Right atrium auricular region (tissue), 2 donors: ENCODE measurements at places on chromosomes 12 and 14. TPM values are rescaled to one million over a fixed set of nuclear protein-coding genes. Genes with fewer than 3 reads are reported as not detected.

The PDE3A gene
- total RNA-seq = 127 TPM

The ZFYVE21 gene
- 71.6 TPM for total RNA-seq

The CLEC4A gene
- 0.67 TPM for total RNA-seq

The MYF5 gene
- total RNA-seq = not detected

The PRH2 gene
- total RNA-seq = not detected

The IFNG-AS1 gene
- total RNA-seq = not detected

The SMCO3 gene
- 0.33 TPM for total RNA-seq

The KLHDC1 gene
- total RNA-seq = 5.5 TPM

The C12orf50 gene
- not detected for total RNA-seq

The TMEM19 gene
- 20.5 TPM for total RNA-seq

The CDKN3 gene
- total RNA-seq = 11.1 TPM

The SLC38A1 gene
- 116 TPM for total RNA-seq

The CSRP2 gene
- 6.4 TPM for total RNA-seq

The ZFHX2 gene
- total RNA-seq = 0.85 TPM

The P2RX7 gene
- total RNA-seq = 1.9 TPM

The IL26 gene
- total RNA-seq = not detected

- no peak for DNase-seq
These were observed 69.6 kb upstream of the SFSWAP start for GRCh38 chr12:131641315-131641714.

- no peak for DNase-seq
These were observed 63.2 kb downstream of the FBXL14 start for GRCh38 chr12:1531153-1531653.

- DNase-seq = no peak
These were observed 140.5 kb downstream of the FOXN3 start for GRCh38 chr14:89276424-89276975.

- DNase-seq = no peak
These were observed 28.0 kb downstream of the ERH start for GRCh38 chr14:69370061-69370460.

- DNase-seq = no peak
These were observed 6.1 kb upstream of the FGF6 start for GRCh38 chr12:4451694-4452093.

DNA sequence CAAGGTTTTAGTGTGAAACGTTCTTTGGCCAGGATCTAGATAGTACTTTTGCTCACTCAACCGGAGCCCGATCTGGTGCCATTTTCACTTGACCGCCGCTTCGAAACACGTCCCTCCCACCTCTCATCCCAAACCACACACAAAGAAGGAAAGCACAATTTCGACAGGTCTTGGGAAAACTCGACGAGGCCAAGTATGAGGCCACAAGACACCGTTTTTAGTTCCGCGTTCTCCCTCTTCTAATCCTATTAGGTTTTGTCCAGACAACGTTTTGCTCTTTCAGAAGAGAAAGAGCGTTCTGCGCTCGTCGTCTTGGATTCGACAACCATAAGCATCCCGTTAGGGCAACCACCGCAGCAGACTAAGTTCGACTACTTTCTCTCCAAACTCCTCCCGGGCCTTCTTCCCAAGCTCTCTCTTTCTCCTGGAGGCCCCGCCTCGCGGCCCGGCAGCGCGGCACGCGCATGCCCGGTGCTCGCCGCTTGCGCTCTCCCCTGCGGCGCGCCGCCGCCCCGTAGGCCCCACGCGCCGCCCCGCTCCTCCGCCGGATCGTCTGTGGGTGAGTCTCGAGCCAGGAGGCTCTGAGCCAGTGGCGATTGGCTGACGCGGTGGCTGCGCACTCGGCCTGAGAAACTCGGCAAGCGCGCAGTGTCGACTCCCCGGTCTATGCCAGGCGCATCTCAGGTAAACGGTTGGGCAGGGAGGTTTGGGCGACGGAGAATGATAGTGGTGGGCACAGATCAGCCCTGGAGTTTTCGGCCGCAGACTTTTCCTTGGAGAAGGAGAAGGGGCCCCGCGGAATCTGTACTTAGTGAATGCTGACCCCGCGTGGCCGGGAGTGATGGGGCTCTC is at the start of gene MIPOL1:
Gene MIPOL1, plus strand, starts transcription at position 517 of the 852 bp plus-strand sequence. CDS start 49,952 bp downstream, outside the sequence.
- peak; percentile 78 for DNase-seq

DNA sequence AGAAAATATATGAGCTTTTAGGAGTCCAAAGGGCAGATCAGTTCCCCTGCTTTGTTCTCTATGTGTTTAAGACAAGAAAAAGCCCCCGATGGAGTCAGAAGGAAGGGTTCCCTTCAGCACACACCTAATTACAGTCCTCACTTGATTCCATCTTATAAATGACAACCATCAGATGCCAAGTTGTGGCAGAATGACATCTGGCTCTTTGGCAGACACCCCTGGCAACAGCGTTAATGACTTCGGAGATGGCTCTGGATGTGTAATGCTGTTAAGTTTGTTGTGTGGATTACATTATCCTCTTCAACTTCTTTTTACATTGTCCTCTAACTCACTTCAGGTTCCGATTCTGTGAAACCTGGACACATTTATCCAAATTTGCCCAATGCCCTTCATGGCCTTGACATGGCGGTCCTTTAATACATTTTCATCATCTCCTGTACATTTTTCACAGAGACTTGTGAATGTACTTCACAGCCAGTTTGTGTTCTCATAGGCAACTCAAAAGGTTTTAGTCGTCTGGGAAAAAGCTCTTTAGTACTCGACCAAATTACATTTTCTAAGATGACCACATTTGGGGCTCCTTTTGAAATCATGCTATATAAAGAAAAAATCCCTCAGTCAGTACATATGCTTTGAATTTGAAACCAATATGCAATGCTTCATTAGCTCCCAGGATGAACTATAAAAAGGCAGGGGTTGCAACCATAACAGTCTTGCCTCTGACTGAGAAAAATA is 667.8 kb downstream of the NOVA1 start:
- no peak for DNase-seq

DNA sequence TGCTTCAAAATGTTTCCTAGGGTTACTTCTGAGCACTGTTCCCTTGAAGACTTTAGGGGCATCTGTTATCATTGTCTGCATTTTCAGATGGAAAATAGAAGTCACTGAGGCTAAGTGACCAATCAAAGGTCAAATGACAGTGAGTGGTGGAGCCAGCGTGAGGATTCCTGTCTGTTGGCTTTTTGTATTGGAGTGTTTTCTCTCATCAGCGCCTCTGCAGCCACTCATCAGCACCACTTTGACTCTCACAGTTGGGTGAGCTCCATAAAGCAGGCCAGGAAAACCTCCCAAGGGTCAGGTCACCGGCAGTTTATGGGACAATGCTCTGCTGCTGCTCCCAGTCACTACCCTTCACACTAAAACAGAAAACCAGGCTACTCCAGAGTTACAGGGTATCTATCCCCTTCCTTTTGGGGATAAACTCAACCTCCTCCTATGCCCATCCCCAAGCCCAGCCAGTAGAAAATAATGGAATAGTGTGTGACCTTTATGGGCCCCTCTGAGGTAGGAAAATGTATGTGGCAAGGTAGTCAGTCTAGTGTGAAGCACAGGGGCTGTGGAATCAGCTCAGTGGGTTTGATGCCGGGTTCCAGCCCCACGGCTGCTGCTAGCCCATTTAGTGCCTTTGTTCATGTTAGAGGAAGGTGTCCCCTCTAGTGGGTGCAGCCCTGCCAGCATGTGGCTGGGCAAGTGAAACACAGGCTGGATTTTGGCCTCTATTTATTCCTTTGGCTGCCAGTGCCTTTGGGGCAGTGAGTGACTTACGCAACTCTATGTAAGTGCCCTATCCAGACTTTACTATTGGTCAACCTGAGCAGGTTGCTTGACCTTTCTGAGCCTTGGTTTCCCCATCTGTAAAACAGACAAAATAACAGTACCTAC is 133.8 kb upstream of the CPM start:
- no peak for DNase-seq

DNA sequence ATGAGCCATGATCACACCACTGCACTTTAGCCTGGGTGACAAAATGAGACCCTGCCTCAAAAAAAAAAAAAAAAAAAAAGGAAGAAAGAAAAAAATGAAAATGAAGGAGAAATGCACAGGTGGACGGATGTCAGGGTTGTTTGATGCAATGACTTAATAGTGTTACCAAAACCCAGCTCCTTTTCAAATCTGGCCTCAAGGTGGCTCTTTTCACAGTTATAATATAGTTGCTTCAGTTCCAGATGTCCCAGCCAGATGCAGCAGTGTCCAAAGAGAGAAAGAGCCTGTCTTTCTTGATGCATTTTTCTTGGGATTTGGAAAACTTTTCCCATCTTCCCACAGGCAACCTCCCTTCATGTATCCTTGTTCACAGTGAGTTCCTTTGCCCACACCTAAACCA is 36.5 kb downstream of the KCNMB4 start:
- no peak for DNase-seq

GRCh38 chr12:106063826-106064720 is 74.7 kb downstream of the NUAK1 start:
- DNase-seq = no peak

DNA sequence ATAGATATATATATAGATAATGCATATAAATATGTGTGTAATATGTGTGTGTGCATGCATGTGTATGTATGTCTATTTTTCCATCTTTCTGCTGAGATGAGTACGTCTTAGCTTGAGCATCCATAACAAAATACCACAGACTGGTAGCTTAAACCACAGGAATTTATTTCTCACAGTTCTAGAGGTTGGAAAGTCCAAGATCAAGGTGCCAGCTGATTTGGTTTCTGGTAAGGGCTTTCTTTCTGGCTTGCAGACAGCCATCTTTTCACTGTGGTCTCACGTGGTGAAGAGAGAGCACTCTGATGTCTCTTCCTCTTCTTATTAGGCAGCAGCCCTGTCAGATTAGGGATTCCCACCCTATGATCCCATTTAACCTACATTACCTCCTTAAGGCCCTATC is 47.3 kb downstream of the ACSM4 start:
- no peak for DNase-seq

- no peak for DNase-seq
These were observed 271.8 kb downstream of the AEBP2 start for GRCh38 chr12:19710811-19711793.

DNA sequence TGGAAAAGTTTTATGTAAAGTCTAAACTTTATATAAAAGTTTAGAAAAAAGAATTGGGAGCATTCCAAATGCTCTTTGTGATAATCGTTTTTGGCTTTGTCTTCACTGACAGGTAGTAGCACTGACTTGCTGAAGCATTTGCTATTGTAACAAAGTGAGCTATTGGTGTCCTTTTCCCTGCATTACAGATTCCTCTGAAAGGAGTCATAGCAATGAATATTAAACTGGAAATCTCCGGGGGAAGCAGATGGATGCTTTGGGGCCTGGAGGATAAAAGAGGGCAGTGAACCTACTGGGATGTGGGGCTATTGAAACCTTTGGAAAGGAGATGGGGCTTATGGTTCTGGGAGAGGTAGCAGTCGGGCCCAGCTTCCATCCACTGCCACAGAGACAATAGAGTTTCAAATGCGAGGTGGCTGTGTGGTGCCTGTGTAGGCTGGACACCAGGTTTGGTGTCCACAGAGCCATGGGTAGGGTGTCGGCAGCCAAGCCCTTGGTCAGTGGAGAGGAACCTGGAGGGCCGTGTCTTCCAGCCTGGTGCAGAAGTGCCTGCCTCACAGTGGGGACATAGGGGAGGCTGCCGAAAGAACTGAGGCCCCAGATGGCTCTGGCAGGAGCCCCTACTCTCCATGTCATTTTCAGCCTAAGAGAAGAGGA is 10.1 kb downstream of the GSG1 start:
- no peak for DNase-seq

- no peak for DNase-seq
These were observed 112.5 kb downstream of the MED13L start for GRCh38 chr12:116165036-116165425.

DNA sequence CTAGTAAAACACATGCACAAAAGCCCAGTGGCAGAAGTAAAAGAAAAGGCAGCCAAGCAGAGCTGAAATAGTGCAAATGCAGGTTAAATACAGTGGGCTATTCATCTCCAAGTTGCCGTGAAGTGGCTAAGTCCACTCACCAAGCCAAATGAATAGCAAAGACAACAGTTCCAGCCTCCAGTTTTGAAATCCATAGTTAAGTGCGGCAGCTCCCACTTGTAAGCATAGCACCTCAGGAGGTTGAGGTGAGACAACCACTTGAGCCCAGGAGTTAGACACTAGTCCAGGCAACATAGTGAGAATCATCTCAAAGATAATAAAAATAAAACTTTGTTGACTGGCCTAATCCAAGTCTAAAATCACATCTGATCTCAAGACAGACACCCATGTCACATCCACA is 9.8 kb upstream of the PHLDA1 start:
- no peak for DNase-seq

DNA sequence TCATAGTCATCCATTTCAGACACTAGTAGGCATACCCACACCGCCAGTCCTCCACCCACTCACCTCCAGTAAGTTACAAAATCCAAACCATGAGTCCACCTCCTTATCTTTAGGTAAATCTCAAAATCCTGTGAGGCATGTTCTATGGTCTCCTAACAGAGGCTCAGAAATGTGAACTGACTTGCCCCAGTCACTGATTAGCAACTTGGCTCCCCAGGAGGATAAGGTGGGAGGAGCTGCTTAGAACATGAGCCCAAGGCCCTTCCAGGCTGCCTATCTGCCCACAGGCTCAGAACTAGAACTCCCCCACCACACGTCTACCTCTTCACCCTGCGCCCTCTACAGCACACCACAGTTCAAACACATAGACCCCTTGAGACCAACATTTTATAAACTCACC is 19.9 kb downstream of the SETD3 start:
- no peak for DNase-seq

GRCh38 chr14:55762595-55763232 is 182.7 kb downstream of the KTN1 start:
- no peak for DNase-seq

GRCh38 chr14:93108105-93108504 is 7.6 kb downstream of the ITPK1 start:
- DNase-seq = no peak

GRCh38 chr12:4386801-4387200 is 7.3 kb upstream of the FGF23 start:
- no peak for DNase-seq

GRCh38 chr12:92503029-92503931 is 199.5 kb upstream of the PLEKHG7 start:
- DNase-seq = no peak

- no peak for DNase-seq
These were observed 143.1 kb downstream of the SYT10 start for GRCh38 chr12:33296529-33296928.

DNA sequence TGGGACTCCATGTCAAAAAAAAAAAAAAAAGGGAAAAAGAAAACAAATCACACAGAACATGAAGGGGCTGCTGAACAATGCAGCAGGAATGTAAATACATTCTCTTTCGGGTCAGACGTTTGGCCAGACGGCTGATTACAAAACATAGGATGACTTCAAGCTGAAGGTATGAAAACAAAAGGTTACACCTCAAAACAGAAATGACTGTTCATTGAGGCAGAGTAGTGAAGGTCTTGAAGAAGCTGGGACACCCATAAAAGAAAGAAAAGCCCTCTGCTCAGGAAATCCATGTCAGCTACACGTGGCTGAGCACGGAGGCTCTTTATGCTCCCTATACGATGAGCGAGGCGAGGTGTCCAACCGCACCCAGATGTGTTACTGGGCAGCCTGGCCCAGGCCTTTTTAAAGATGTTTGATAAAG is 37.7 kb downstream of the FGD4 start:
- DNase-seq = no peak

DNA sequence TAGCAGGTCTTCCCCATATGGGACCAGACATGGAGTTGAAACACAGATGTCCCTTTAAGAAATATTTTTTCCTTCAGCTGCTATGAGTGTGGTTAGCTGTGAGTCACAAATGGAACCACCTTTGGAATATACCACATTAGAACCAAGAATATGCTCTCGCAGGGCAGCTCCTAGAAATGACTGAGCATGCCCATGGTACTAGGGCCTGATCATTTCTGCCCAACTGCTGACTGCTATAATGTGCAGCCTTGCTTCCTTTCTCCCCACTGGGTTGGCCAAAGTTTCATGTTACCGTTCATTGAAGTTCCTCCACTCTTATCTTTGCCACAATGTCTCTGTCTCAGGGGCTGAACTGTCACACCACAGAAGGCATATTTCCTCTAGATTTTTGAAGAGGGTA is 1074.6 kb downstream of the FLRT2 start:
- DNase-seq = no peak
